Stimulated activated CD4-positive, alpha-beta T cell treated with anti-CD3 and anti-CD28 coated beads, Interleukin-15, amount 100 ng/mL, for 48 hours (primary cell): ENCODE measurements at places on chromosomes 4 and X.

GRCh38 chr4:37839426-37839825 lies 12.9 kb downstream of the PGM2 start:
- no peak for DNase-seq

DNA sequence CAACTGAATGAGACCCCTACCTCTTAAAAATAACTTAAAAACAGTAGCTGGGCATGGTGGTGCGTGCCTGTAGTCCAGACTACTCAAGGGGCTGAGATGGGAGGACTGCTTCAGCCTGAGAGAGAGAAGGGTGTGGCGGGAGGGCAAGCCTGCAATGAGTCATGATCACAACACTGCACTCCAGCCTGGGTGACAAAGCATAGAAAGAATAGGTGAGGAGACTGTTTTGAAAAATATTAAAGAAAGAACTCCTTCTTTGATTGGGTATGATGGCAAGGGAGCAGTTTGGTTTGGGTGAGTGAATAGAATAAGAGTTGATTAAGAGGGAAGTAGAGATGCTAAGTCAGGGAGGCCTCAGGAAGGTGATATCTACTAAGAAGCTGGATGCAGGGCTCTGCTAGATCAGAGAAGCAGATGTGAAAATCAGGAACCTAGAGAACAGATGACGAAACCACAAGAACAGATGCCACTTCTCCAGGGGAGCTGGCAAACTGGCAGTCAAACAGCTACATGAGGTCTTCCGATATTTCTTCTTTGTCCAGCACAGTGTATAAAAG lies 318.6 kb downstream of the OPHN1 start:
- no peak for DNase-seq

DNA sequence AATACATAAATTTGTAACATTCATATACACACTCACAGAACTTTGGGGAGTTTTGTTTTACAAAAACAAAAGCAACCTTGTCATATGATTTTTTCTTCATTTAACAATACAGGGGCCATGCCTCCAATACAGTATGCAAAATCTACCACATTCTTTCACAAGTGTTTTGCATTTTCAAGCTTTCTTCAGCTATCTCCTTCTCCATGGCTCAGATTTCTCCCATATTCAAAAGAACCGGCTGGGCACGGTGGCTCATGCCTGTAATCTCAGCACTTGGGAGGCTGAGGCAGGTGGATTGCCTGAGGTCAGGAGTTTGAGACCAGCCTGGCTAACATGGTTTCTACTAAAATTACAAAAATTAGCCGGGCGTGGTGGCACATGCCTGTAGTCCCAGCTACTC lies 4.1 kb downstream of the TEX13B start:
- no peak for DNase-seq

GRCh38 chr4:2339458-2340271 lies 77.8 kb upstream of the MXD4 start:
- no peak for DNase-seq
